ENCODE measurements at places on chromosomes 13 and 19.

- DNase-seq: no peak
Measured at GRCh38 chr19:710767-711166, 2.0 kb downstream of the PALM start.

GRCh38 chr19:19587771-19588170 lies 30.7 kb downstream of the PBX4 start:
- no peak for DNase-seq

DNA sequence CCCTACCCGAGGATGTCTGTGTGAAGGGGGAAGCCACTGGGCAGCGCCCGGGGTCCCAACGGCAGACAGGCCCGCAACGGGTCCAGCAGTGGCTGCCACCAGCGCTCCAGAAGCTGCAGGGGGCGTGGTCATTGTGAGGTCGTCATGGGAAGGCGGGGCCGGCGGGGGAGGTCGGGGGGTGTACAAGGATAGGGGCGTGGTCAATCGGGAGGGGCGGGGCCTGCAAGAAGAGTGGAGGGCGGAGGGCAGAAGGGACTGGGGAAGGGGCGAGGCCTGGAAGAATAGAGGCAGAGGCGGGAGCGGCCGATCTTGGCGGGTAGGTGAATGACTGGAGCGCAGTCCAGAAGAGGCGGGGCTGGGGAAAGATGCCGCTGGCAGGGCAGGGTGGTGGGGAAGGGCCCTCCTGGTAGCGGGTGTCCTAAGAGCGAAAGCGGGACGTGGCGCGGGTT lies 4.4 kb downstream of the FUZ start:
- DNase-seq: peak; percentile 99

DNA sequence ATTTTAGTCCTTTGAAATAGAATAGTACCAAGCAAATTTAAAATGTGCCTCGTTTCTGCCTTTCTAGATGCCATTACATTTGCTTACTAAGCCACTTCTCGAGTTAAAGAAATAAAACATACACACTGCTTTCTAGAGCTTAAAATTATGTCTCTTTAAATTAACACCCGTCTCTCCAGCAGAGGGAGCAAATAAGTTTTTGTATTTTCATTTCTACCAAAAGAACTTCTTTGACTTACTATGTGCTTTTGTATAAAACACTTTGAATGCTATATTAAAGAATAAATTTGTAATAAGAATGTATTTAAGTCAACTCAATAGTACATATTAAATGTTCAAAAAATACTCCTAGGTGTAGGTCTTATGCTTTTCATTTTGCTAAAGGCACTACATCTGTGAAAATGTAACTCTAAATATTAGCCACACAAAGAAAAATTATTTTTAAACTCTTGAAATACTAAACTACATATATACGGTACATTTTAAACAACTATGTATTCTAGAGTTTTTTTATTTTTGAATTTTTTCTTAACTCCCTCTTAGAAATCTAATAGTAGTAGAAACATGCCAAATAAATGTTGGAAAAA lies 269.3 kb upstream of the MIR17HG start:
- DNase-seq: no peak

GRCh38 chr13:33034882-33035520 lies 18.8 kb downstream of the KL start:
- no peak for DNase-seq

GRCh38 chr19:58203814-58204475 lies 21.1 kb downstream of the ZNF274 start:
- no peak for DNase-seq

DNA sequence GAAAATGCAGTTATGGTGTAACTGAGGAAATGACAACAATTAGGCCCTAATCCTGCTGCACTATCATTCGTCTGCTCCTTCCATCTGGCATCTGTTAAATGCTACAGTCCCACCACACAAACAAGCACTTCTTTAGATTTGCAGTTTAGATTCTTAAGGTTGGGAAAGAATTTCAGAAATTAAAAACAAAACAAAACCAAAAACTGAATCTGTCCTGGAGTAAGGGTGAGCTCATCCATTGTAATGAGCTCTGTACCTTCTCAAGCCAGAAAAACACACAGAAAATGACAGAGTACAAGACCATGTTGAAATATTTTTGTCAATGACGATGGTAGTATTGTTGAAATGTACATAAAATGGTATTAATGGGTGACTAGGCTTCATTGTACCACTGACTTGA lies 28.3 kb downstream of the SMAD9 start:
- DNase-seq: no peak

- no peak for DNase-seq
Measured at GRCh38 chr13:112391746-112392145, 15.6 kb downstream of the SPACA7 start.

DNA sequence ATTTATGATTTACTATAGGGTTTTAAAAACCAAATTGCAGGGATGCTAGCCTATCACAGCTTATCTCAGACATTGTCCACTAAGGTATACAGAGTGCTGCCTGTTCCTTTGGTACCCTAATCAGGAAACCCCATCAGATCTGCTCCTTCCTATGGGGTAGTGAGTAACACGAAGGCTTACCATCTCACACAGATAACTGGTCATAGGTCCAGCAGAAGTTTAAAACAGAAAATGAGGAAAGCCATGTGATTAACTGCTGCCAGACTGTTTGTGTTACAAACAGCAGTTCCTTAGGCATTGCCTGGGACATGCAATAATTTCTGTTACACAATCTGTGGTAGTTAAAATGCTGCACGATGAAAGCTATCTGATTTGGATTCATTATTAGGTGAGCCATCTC lies 53.5 kb upstream of the ALOX5AP start:
- no peak for DNase-seq

GRCh38 chr19:8208922-8209461 lies at the start of gene CERS4:
TSS of gene CERS4 (plus strand) at chr19:8209370. CDS start at chr19:8251077, 41,707 bp downstream.
- DNase-seq: peak; percentile 69

- DNase-seq: peak; percentile 36
Measured at GRCh38 chr19:39996218-39996810, 546 bp upstream of the ZNF546 start.

- no peak for DNase-seq
Measured at GRCh38 chr19:2587001-2587719, 111.2 kb downstream of the GADD45B start.

DNA sequence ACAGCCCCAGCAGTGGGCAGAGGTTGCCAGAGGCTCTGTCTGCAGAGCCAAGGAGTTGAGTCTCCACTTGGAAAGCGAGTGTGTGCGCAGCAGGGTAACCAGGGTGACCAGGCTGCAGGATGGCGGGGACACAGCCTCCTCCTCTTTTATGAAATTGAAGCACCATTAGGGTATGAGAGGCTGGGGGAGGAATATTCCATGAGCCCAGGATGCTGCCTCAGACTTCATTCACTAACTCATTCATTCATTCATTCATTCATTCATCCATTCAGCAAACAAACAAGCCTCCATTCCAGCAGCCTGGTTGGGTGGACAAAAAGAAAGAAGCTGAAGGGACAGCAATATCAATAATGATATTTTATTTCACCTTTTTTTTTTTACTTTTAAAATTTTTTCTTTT lies 6.6 kb upstream of the LMTK3 start:
- no peak for DNase-seq

All from BE2C (cell line).